ENCODE measurements at places on chromosomes 13 and 19. TPM values are rescaled to one million over a fixed set of nuclear protein-coding genes. Genes with fewer than 3 reads are reported as not detected.

Gene MIPEP
- total RNA-seq = 46.9 TPM

Gene ZNF99
- total RNA-seq = not detected

Gene GIPC1
- 151 TPM for total RNA-seq

Gene ZIC5
- total RNA-seq = not detected

Gene ADGRE2
- 1.4 TPM for total RNA-seq

Gene PLK5
- under 0.01 TPM for total RNA-seq

Gene PLIN5
- total RNA-seq = not detected

Gene TMEM272
- total RNA-seq = 0.36 TPM

Gene PEX11G
- total RNA-seq = 2.2 TPM

Gene CACNA1A
- 0.36 TPM for total RNA-seq

Gene MBD3L2
- not detected for total RNA-seq

Gene FUT6
- 0.36 TPM for total RNA-seq

Gene SIGLEC7
- not detected for total RNA-seq

Gene COL5A3
- total RNA-seq = 18.9 TPM

Gene KLHL1
- total RNA-seq = not detected

Gene ZNF329
- 7.2 TPM for total RNA-seq

Gene SLAIN1
- 159 TPM for total RNA-seq

Gene MAP4K1
- total RNA-seq = 0.33 TPM

Gene C19orf12
- 277 TPM for total RNA-seq

Gene CGB5
- not detected for total RNA-seq

Gene C19orf53
- 67.7 TPM for total RNA-seq

Gene ANGPTL8
- total RNA-seq = not detected

Gene ZNF726
- total RNA-seq = 4.0 TPM

Gene TBXA2R
- total RNA-seq = not detected

Gene IGLON5
- not detected for total RNA-seq

Gene C19orf38
- total RNA-seq = 0.33 TPM

Gene LILRA1
- not detected for total RNA-seq

Gene NRTN
- total RNA-seq = 2.0 TPM

Gene PABPC3
- under 0.01 TPM for total RNA-seq

Gene BCL3
- total RNA-seq = 5.6 TPM

Gene CGB8
- not detected for total RNA-seq

Gene CERS1
- 5.9 TPM for total RNA-seq

Gene NKG7
- not detected for total RNA-seq

Gene SPRED3
- total RNA-seq = 0.33 TPM

Gene ZNF773
- total RNA-seq = 16.7 TPM

Gene LRRC25
- not detected for total RNA-seq

Gene TRPM4
- total RNA-seq = 11.9 TPM

Gene PROZ
- not detected for total RNA-seq

Gene GTF3A
- 155 TPM for total RNA-seq

Gene SIRT6
- total RNA-seq = 13.8 TPM

Gene ATP7B
- 5.1 TPM for total RNA-seq

Gene SCGB2B2
- total RNA-seq = not detected

Gene RFPL4A
- not detected for total RNA-seq

Gene LYPD3
- total RNA-seq = 0.67 TPM

Gene GCDH
- total RNA-seq = 59.6 TPM

Gene SLITRK1
- total RNA-seq = not detected

Gene RDH8
- total RNA-seq = 10.6 TPM

Gene PCDH20
- total RNA-seq = not detected

Gene TINCR
- total RNA-seq = 1.2 TPM

Gene OR4F17
- total RNA-seq = not detected

Gene PRR19
- not detected for total RNA-seq

Gene KPNA3
- total RNA-seq = 18.6 TPM

Gene HCN2
- total RNA-seq = 0.67 TPM

Gene RASGRP4
- total RNA-seq = not detected

Gene ZNF765
- 9.0 TPM for total RNA-seq

Gene PGPEP1
- total RNA-seq = 26.5 TPM

Gene SPART
- total RNA-seq = 91.5 TPM
